NCI-H226 (cell line): ENCODE measurements at places on chromosomes 2 and 18.
A peak's percentile ranks its signal among the peaks of the same experiment; 100 is the strongest.

GRCh38 chr18:80233201-80233835, 14.0 kb downstream of the PARD6G start:
- DNase-seq, result no peak

GRCh38 chr18:42931491-42931890, 184.0 kb downstream of the RIT2 start:
- DNase-seq, result peak; percentile 80

DNA sequence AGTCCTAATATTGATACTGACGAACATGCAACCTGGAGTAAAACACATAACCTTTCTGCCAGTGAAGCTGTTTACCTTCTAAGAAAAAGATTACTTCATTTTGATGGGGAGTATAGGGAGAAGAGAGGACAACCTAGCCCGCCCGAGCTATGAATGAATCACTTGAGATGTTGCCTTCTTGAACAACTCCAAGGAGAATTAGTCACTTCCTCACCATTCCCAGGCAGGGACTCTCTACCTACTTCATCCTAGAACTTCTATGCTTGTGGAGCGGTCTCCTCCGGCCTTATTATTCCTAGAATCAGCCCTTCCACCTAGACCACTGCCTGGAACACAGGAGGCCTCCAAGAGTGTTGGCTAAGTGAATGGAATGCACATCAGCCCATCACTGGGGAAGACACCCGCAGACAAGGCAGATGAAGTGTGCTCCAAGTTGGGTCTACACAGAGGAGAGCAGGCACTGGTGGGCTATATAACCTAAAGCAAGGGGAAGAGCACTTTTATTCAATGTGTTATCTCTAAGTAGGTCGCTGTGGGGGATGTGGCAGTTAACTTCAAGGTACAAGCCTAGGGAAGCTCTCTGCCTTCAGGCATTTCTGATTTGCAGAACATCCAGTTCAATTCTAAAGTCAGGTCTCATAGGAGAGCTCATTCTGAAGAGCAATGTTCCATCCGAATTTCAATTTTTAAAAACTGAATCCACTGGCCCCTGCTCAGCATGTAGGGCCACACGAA, 57.4 kb downstream of the STK39 start:
- peak; percentile 78 for DNase-seq

DNA sequence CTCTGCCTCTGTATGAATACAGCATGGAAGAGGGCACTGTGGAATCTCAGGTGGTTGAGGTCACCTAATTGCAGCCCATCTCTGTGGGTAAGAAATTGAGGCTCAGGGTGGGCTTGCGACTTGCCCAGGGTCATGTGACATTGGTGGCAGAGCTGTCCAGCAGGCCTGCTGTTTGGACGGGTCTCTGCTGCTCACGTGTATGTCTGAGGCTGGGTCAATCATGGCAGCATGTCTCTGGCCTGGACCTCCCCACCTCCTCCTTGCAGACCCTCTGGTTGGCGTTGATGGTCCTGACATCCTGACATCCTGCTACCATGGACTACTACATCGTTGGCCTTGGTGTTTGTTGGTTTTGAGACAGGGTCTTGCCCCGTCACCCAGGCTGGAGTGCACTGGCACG, 64.3 kb upstream of the HPCAL1 start:
- no peak for DNase-seq

DNA sequence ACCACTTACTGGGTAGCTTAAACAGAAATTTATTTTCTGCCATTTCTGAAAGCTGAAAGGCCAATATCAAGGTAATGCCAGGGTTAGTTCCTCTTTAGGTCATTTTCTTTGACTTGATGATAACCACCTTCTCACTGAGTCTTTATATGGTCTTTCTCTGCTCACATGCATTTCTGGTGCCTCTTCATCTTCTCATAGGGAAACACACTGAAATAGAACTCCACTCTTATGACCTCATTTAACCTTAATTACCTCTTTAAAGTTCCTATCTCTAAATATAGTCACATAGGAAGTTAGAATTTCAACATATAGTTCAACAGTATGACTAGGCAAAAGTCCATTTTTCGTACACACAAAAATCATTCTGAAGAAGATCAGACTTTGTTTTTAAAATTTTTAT, 616.8 kb upstream of the VRK2 start:
- no peak for DNase-seq
